NT2/D1 (cell line): ENCODE measurements at places on chromosomes 12 and 14.

GRCh38 chr14:104730487-104730886 lies 6.5 kb downstream of the ADSS1 start:
- DNase-seq = no peak

DNA sequence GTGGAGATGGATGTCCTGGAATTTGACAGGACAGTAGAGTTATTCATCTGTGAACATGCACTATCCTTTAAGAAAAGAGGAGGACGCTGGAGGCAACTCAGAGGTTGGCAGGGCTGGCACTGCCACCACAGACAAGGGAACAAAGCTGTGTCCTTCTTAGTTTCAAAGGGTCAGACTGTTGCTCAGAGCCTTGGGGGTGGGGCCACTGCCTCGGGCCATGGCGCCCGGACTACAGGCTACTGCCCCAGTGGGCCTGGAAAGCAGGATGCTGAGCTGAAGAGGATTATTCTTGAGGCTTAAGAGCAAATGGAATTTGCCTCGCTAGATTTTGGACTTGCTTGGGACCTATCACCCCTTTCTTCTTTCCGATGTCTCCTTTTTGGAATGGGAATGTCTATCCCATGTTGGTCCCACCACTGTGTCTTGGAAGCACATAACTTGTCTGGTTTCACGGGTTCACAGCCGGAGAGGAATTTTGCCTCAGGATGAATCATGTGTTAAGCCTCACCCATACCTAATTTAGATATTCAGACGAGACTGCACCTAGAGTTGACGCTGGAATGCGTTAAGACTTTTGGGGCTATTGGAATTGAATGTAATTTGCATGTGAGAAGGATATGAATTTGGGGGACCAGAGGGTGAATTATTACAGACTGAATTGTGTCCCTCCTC lies 114.8 kb upstream of the RFLNA start:
- DNase-seq = no peak

- no peak for DNase-seq
Measured at GRCh38 chr14:26598672-26599131, 869 bp upstream of the NOVA1 start.

DNA sequence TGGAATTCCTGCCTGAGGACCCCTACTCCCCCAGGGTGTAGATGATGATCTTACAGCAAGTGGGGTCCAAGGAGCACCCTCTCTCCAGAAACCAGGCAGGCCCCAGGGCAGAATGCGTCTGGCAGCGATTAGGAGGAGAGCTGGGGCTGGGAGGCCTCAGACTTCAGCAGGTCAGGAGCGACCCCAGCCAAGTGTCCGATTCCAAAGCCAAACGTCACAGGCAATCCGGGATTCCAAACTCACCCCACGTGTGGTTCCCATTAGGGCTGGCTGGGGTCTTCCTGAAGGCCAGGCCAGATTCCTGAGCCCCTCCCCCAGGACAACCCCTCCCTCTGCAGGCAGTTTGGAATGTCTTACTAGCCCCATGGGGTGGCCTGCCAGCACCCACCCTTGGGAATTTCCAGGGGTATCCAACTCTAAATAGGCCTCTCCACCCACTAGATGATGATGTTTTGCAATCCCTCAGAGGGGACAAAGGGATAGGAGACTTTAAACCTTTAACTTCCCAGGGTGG lies 17.3 kb upstream of the FIGNL2 start:
- no peak for DNase-seq

GRCh38 chr12:1761857-1762256 lies 58.5 kb upstream of the LRTM2 start:
- no peak for DNase-seq

- no peak for DNase-seq
Measured at GRCh38 chr12:41018010-41018409, 170.1 kb upstream of the PDZRN4 start.

DNA sequence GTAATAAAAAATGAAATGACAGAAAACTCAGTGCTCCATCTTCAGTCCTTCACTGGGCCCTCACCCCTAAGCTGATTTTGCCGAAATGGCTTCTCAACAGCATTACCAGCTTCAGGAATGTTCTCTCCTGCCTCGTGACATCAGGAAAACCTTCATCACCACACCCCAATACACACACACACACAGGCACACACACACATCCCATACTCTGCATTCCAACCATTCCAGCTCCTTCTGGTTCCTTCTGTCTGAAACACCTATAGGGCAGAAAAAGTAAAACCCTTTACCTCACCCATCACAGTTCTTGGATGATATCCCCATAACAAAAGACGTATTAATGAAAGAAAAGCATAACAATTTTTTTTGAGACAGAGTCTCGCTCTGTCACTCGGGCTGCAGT lies 75.9 kb downstream of the CCDC60 start:
- DNase-seq = peak; percentile 30

DNA sequence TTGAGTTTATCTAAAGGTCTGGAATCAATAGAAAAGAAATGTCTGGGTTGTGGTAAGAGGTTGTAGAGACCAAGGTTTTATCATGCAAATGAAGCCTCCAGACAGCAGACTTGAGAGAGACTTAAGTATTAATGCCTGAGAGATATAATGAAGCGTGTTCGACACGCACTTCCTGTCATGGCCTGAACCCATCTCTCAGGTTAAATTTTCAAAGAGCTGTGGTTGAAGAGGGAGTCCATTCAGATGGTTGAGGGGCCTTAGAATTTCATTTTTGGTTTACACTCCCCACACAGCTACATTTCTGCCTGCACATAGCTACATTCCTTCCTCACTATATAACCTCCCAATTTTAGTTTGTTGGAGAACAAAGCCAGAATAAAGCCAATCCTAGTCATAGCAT lies 10.1 kb upstream of the CLEC12A start:
- no peak for DNase-seq
